Dermis microvascular lymphatic vessel endothelial cell (primary cell): ENCODE measurements at places on chromosomes 1 and 21. TPM values are rescaled to one million over a fixed set of nuclear protein-coding genes. Genes with fewer than 3 reads are reported as not detected.

GRCh38 chr1:64895500-64895899, 70.8 kb downstream of the JAK1 start:
- no peak for DNase-seq

DNA sequence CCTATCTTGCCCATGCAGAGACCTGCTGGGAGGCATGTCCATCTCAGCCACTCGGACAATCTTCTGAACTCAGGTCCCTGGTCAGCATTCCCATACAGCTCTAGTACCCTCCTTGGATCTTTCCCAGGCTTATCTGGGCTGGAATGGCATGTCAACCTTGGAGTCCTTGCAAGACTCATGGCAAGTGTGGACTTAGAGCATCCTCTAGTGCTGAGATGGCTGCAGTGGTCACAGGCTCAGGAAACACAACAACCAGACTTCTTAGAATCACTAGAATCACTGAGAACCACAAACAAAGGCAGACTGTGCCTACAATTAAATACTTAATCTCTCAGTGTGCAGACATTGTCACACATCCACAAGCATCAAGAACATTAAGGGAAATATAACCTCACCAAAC, 73.1 kb upstream of the TSHB start:
- peak; percentile 19 for DNase-seq

GRCh38 chr1:155277902-155278688, 832 bp downstream of the HCN3 start:
- no peak for DNase-seq

- DNase-seq = no peak
Measured at GRCh38 chr21:16145479-16145878, 415.7 kb downstream of the USP25 start.

DNA sequence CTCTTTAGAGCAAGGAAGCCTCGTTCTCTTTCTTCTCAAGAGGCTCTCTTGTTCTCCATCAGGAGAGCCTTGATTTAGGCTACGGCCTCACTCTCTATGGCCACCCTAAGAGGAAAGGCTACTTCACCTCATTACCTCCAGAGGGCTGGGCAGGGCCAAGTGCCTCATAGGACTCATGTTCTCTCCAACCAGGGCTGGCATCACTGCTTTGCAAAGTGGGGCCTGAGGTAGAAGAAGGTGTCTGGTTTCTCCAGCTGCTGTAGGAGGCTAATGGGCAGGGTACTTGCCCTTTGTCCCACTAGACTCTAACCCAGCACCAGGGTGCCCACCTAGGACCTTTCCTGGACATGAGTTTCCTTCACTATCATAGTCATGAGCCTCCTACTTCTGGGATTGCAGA, 2.1 kb upstream of the ATXN7L2 start:
- DNase-seq = no peak

GRCh38 chr1:24827379-24828135, 82.3 kb downstream of the CLIC4 start:
- DNase-seq = no peak

DNA sequence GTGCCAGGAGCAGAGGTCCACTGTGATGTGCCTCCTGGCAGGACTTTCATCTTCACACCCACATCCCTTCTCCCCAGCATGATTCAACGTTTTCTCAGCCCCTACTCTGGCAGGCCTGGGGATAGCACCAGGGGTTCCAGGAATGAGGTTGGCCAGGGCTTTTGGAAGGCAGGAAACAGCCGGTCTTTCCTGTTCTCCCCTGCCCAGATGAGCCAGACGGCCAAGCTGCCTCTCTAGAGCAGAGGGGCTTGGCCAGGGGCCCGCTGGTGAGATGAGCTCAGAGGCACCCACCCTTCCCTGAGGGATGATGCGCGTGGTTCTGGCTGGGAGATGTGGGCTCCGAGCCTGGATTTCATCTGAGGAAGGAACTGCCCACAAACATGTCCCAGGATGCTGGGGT, 4.3 kb upstream of the MFAP2 start:
- DNase-seq = peak; percentile 84

DNA sequence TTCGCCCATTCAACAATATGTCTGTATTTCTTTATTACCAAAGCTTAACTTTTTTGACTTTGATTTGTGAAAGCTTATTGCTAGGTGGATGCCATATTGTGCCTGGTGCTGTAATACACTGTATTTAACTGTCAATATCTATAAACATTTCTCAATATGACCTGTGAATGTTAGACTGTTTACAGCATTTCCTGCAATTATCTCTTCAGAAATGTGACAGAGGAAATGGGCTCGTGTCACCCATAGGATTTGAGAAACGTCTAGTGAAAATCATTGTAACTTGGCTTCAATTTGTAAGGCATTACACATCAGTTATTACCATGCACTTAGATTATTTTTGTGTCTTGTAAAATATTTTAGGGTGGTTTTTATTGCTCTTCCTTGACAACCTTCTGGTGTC, 237.8 kb upstream of the ADGRL2 start:
- DNase-seq = no peak

DNA sequence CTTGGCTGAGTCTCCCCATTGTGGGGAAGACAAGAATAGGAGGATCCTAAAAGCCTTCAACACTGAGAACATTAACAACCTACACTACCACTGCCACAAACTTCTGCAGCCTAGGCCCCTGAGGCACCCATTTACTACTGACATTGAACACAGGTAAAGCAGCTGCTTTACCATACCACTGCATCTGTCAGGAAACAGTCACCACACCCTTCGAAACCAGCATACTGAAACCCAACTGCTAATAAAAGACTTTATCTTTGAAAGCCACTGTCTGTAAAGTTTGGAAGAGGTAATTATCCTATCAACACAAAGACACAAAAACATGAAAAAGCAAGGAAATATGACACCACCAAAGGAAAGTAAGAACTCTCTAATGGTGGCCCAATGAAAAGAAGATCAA, 7.4 kb downstream of the IFNAR1 start:
- no peak for DNase-seq

DNA sequence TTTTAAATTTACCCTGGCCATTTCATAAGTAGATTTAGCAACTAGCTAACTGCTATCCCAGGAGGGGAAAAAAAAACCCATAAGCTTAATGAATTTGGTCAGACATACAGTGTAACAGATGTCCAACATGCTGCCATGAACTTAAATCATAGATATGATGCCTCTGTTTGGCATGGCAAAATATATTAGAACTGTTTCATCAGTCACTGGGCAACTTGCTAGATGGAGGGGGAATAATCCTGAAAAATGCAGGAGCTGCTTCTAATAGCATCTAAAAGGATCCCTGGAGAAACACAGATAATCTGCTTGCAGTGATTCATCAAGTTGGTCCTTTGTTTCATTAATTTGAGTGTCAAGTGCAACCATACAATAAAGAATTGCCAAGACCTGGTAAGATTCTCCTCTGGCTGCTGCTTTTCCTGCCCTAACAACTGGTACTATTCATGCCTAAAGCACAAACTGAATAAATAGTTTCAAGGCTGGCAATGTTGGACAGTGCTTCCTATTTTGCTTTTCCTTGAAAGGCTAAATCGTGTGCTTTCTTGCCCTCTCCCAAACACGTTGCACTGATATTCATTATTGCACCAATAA, 1.5 kb upstream of the ST6GALNAC5 start:
- DNase-seq = no peak

GRCh38 chr1:44460107-44460882, 55.2 kb downstream of the RNF220 start:
- DNase-seq = no peak

GRCh38 chr1:143643148-143643885, 328.5 kb downstream of the FAM72C start:
- no peak for DNase-seq

- peak; percentile 26 for DNase-seq
Measured at GRCh38 chr1:228445843-228446650, 29.4 kb upstream of the TRIM17 start.

- DNase-seq = no peak
Measured at GRCh38 chr1:240413732-240414131, 198.2 kb downstream of the GREM2 start.

- no peak for DNase-seq
Measured at GRCh38 chr1:202540448-202540847, 169.8 kb downstream of the SYT2 start.

- DNase-seq = peak; percentile 65
Measured at GRCh38 chr1:151693057-151693651, 23.4 kb downstream of the CELF3 start.

GRCh38 chr1:107782217-107782845, 182.6 kb downstream of the VAV3 start:
- peak; percentile 85 for DNase-seq

DNA sequence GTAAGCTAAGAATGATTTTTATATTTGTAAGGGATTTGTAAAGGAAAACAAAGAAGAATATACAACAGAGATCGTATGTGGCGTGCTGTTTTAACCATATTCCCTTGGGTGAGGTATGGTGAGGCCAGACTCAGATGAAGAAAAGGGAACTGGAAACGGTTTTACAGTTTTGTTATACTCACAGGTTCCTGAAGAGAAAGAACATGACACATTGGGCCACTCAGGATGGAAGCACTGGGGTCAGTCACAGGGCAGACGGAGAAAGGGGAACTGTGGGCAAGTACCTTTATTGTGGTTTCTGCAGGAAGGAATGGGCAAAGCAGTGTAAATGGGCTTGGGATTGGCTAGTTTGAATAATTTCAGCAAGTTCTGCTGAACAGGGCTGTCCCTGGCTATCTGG, 177.4 kb downstream of the LBR start:
- DNase-seq = no peak

GRCh38 chr1:48920851-48921250, 144.2 kb upstream of the BEND5 start:
- no peak for DNase-seq

DNA sequence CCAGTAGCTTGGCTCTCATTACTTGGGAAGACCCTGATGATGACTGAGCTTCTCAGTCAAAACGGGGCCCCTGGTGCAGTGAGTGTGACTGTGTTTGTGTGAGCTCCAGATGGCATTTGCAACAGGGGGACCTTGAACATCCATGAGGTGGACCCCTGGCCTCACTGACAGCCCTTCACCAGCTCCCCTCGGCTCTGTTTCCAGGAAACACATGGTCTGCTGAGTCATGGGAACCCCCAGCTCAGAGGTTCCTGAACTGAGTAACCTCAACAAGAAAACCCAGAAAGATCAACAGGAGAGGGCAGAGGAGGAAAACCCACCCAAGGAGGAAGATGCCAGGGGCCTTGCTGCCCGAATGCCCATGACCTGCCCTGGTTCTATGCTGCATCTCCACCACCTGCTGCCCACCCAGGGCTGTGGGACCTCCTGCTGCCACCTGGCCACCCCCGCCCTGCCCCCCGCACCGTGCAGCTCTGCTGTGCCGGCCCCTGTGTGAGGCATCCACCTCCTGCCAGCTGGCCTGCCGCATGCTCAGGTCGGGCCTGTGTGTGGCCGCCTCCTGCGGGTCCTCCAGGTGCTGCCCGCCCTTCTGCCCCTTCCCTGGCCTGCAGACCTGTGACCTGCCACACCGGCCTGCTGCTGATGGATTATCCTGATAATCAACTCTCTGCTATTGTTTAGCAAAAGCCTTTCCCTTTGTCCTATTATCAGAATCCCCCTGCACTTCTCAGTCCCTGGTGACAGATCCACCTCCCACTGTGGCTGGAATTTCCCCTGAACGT, 4.2 kb upstream of the KRTAP12-1 start:
- DNase-seq = peak; percentile 57

DNA sequence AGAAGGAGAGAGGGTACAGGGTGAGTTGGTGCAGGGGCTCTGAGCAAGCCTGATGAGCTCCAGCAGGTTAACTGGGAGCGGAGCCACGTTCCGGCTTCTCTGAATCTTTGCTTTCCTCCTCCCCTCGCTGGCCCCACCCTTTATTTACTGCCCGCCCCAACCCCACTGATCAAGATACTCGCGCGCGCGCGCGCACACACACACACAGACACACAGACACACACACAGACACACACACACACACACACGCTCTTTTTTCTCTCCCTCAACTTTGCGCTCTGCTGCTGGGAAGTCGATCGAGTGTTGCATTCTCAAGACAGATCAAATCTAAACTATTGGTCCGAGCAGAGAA, at the start of gene GRIK1:
GRIK1 (minus strand) TSS at position 73 of the 352 bp plus-strand sequence.
- DNase-seq = no peak

DNA sequence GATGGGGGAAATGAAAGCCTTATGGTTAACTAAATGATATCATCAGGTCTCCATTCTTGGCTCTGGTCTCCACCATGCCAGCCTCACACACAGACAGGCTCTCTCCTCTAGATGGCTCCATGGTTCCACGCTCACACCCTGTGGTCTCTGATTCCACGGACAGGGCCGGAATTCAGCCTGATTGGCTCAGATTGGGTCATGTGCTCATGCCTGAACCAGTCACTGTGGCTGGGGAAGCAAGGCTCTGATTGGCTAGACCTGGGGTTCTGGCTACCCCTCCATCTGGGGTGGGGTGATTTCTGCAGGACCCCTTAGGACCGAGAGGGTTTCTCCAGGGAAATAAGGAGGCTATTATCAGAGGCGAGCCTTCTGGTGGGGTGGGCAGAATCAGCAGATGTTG, 277.0 kb downstream of the PTPRU start:
- peak; percentile 75 for DNase-seq

GRCh38 chr1:41901551-41901950, 17.2 kb downstream of the HIVEP3 start:
- DNase-seq = no peak

- no peak for DNase-seq
Measured at GRCh38 chr1:204960306-204961125, 82.5 kb upstream of the CNTN2 start.

- DNase-seq = peak; percentile 16
Measured at GRCh38 chr1:101137144-101138126, 99.4 kb upstream of the S1PR1 start.

- DNase-seq = peak; percentile 61
Measured at GRCh38 chr1:200837931-200838571, 34.7 kb upstream of the GPR25 start.

DNA sequence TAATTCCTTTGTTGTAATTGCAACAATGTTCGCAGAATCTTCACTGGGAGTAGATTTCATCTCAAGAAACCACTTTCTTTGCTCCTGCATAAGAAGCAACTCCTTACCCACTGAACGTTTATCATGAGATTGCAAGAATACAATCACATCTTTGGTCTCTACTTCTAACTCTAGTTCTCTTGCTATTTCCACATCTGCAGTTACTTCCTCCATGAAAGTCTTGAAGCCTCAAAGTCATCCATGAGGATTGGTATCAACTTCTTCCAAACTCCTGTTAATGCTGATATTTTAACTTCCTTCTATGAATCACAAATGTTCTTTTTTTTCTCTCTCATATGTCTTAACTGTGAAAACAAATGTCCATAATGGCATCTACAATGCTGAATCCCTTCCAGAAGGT, 118.6 kb upstream of the RAB4A start:
- DNase-seq = no peak

DNA sequence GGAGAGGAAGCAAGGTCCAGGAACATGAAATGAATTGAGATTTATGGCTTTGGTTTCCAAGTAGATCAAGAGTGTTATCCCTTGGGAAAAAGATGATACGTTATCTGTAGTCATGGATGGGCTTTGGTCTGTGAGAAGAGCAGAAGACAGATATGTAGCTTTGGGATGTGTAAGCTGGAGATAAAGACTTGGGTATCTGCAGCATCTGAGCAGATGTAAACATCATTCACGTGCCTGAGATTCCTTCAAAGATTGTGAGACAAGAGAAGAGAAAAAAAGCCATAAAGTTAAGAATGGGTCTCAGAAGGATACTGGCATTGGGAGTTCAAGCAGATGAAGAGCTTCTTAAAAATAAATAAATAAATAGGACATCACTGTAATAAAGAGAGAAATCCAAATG, 217.8 kb downstream of the PTPRC start:
- no peak for DNase-seq

UTS2 gene
- not detected in 2 replicates for total RNA-seq

IL20 gene
- not detected in 2 replicates for total RNA-seq

SH3D21 gene
- total RNA-seq = 0.51 and 0.63 TPM in 2 replicates

SLAMF1 gene
- under 0.01 and 0.13 TPM in 2 replicates for total RNA-seq

F11R gene
- total RNA-seq = 92.2 and 191 TPM in 2 replicates

TNNT2 gene
- not detected in 2 replicates for total RNA-seq

RAP1GAP gene
- not detected in 2 replicates for total RNA-seq

PRAMEF33 gene
- not detected in 2 replicates for total RNA-seq
